ENCODE measurements at places on chromosomes 13 and 19.

- no peak for DNase-seq
Measured at GRCh38 chr13:43769529-43769928, 17.2 kb downstream of the ENOX1 start.

DNA sequence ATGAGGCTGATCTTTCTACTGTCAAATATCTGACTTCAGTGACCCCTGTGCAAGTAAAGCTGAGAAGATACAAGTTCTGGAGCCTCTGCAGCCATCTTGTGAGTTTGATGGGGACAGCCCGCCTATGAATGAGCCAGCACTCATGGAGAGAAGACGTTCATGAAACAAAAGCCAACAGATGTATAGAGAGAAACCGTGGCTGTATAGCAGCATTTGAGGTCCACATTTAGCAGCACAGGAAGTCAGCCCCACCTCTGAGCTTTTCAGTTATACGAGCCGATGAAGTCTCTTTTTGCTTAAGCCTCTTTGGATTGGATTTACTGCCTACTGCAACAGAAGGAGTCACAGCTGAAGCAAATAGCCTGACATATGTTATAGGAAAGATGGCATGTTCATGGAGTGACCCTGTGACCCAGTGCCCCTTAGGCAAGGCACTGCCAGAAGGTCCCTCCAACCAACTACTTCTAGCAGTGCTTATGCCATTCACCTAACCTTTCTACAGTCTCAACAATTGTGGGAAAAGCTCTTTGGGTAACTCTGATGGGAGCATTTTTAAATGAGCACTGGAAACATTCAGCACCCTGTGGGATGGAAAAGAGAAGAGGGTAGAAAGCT, 3.5 kb upstream of the DLEU7 start:
- DNase-seq = no peak

DNA sequence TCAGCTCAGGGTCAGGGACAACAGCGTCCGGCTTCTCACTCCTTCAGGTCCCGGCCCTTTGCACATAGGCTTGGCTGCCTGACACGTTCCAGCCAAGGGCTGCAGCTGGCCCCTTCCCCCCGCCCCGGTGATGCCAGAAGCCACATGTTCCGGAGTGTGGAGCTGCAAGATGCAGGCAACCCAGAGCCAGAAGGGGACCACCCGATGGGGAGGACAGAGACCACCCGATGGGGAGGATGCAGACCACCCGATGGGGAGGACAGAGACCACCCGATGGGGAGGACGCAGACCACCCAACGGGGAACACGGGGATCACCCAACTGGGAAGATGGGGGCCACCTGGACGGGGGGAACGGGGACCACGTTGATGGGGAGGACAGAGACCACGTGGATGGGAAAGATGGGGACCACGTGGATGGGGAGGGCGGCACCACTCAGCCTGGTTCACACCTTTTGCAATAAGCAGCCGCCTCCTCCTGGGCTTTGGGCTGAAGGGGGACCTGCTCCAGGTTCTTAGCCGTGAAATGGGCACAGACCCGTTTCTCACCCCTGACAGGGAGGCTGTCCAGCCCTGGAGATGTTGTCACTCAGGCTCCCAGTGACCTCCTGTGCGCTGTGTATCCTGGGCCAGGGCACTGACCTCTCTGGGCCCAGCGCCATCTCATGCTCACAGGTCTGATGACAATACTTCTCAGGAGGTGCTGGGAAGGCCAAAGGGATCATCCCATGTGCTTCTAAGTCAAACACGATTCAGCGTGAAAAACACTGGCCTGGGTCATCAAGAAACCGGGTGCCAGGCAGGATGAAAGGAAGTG, 34.5 kb downstream of the C13orf46 start:
- DNase-seq = no peak

- peak; percentile 45 for DNase-seq
Measured at GRCh38 chr19:48878196-48879024, 6.2 kb downstream of the PPP1R15A start.

- DNase-seq = no peak
Measured at GRCh38 chr19:3055741-3056416, 6.4 kb downstream of the TLE5 start.

DNA sequence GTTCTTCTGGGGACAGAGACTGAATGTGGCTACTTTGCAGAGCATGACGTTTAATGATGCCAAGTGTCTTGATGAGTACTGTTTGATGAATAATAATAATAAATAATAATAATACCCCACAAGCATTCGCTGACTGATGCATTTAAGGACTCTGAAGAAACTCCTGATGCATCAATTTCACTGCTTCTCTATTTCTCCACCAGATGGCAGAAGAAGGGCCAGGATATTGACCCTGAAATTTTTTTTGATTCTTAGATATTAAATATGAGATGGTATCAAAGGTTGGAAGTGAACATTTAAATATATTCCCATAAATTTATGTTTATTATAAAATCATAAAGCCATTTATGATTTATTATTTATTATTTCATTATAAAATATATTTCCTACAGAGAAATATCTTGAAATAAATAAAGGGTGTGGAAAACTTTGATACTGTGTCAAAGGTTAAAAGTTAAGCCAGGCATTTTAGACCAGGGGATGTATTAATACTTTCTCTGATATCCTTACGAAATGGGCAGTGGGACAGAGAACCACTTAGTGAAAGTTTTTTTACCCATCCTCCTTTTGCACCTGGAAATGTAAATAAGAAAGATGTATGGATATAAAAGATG, 170.9 kb downstream of the LACC1 start:
- peak; percentile 18 for DNase-seq

DNA sequence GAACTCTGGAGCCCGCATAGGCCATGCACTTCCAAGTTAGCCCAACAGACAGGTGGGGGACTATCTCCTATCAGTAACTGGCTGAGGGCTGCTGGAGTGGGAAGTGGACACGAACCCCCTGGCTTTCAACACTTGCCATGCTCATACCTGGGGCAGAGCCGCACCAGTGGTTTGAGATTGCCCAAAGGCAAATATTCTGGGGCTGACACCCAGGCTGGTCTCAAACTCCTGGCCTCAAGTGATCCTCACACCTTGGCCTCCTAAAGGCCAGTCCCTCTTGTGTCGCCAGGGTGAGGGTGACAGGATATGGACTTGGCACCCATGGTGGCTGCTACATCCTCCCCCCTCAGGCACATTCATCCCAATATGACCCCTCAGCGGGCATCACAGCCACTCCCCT, 13.1 kb downstream of the NFKBID start:
- DNase-seq = no peak

DNA sequence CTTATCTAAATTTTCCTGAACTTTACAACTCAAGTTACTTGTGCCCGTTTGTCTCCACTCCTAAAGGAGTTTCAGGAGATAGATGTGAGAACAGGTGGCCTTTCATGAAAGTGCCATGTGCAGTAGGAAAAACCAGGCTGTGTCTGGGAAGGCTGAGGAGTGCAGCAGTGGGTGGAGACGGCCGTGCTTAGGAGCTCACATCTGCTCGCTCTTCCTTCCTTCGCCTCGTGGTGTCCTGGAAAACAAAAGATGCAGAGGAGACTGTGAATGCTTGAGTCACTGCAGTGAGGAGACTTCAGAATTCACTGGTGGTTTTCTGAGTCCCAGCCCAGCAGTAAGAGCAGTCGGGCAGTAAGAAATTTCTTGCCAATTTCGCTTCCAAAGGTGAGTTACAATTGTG, 138.4 kb upstream of the RNF113B start:
- no peak for DNase-seq

- no peak for DNase-seq
Measured at GRCh38 chr13:92743992-92744391, 482.6 kb upstream of the GPC6 start.

DNA sequence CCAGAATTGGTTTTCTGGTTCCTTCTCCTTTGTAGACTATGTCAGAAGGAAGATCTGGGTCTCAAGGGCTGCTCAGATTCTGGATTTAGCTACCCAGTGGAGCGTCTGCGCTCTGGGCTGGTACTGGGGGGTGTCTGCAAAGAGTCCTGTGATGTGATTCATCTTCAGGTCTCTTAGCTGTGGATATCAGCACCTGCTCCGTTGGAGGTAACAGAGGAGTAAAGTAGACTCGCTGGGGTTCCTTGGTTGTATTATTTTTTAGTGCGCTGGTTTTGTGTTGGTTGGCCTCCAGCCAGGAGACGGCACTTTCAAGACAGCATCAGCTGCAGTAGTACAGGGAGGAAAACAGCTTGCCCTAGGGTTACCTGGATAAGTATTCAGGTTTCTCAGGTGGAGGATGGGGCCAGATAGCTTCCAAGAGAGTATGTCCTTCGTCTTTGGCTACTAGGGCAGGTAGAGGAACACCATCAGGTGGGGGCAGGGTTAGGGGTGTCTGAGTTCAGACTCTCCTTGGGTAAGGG, 10.4 kb upstream of the KLK15 start:
- DNase-seq = no peak

DNA sequence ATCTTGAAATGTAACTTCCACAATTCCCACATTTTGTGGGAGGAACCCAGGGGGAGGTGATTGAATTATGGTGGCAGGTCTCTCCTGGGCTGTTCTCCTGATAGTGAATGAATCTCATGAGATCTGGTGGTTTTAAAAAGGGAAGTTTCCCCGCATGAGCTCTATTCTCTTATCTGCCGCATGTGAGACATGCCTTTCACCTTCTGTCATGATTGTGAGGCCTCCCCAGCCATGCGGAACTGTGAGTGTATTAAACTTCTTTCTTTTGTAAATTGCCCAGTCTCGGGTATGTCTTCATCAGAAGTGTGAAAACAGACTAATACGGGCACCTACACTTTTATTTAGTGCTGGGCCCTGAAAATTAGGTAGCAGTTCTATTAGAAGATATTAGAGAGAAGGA, 45.8 kb downstream of the TNFSF13B start:
- no peak for DNase-seq

- peak; percentile 90 for DNase-seq
Measured at GRCh38 chr19:14005349-14006084, 603 bp downstream of the RFX1 start.

GRCh38 chr13:98803111-98803561, 50.7 kb upstream of the SLC15A1 start:
- no peak for DNase-seq

- peak; percentile 84 for DNase-seq
Measured at GRCh38 chr19:1133471-1133929, 29.7 kb downstream of the GPX4 start.

GRCh38 chr19:30911491-30911890, 437.7 kb downstream of the TSHZ3 start:
- DNase-seq = no peak

DNA sequence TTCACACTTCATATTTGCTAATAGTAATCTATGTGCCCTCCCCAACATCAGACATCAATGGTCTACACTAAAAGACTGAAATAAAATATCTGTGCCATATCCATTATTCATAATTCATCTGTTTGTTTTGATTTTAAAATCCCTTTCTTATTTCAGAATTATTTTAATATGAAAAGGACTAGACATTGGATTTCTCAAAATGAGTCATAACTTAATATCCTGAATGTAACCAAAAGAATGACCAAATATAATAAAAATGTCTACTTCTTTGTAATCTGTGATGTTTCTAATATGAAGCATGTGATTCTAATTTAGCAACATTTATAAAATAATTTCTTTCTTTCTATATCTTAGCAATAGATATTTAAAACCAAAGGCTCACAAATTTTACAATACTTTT, 64.9 kb downstream of the MZT1 start:
- no peak for DNase-seq

DNA sequence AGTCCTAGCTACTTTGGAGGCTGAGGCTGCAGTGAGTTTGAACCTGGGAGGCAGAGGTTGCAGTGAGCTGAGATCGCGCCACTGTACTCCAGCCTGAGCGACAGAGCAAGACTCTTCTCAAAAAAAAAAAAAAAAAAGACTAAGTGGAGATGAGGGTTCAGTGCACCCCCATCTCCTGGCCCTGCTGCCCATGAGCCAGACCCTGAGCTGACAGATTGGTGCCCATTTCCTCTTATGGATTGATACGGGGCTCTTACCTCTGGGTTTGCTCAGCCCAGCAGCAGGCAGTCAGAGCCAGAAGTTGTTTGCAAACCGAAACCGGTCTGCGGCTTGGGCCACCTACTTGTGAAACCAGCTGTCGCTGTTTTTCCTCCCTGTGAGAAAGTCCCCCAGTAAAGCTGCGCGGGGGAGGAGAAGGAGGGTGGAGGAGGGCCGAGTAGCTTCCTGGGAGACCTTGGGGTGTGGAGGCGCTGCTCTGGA, 36.9 kb downstream of the ARRDC2 start:
- DNase-seq = peak; percentile 80

DNA sequence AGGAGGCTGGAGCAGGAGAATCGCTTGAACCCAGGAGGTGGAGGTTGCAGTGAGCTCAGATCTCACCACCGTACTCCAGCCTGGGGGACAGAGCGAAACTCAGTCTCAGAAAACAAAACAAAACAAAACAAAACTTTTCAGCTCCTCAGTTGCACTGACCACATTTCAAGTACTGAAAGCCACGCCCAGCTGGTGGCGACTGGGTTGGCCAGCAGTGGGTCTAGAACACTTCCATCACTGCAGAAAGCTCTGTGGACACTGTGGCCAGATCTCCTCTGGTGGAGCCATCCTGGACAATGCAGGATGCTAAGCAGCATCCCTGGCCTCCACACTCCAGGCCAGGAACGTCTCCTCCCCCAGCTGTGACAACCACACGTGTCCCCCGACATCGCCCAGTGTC, 21.1 kb downstream of the TLE2 start:
- DNase-seq = no peak

- DNase-seq = no peak
Measured at GRCh38 chr19:55552620-55553019, 7.3 kb upstream of the SBK3 start.
